ENCODE measurements at places on chromosomes 12 and 14. TPM values are rescaled to one million over a fixed set of nuclear protein-coding genes. Genes with fewer than 3 reads are reported as not detected.

Gene PCED1B
- total RNA-seq: 1.3 TPM

Gene LPAR5
- 1.7 TPM for total RNA-seq

Gene TESPA1
- 2.4 TPM for total RNA-seq

Gene BBOF1
- total RNA-seq: 11.8 TPM

Gene TMEM179
- total RNA-seq: 2.2 TPM

Gene INHBC
- not detected for total RNA-seq

Gene MAP1LC3B2
- 1.8 TPM for total RNA-seq

Gene VRTN
- total RNA-seq: not detected

Gene MLEC
- total RNA-seq: 50.6 TPM

Gene DPY19L2
- 5.0 TPM for total RNA-seq

Gene KRT3
- total RNA-seq: not detected

Gene AKAP5
- total RNA-seq: 2.0 TPM

Gene HCAR1
- total RNA-seq: 0.13 TPM

Gene RPGRIP1
- not detected for total RNA-seq

Gene CHGA
- total RNA-seq: 1.2 TPM

Gene FBXW8
- 13.7 TPM for total RNA-seq

Gene GPRC5D
- total RNA-seq: not detected

Gene SPRING1
- total RNA-seq: 19.2 TPM

Gene LPCAT3
- 21.6 TPM for total RNA-seq

Gene ABCC9
- 45.5 TPM for total RNA-seq

Gene TMEM263
- total RNA-seq: 39.9 TPM

Gene MGAT4C
- 2.5 TPM for total RNA-seq

Gene FITM1
- total RNA-seq: 0.83 TPM

Gene KRT1
- total RNA-seq: not detected

Gene SUOX
- 18.3 TPM for total RNA-seq

Gene RIPK3
- 5.8 TPM for total RNA-seq

Gene GRIP1
- total RNA-seq: 15.2 TPM

Gene DBX2
- not detected for total RNA-seq

Gene DNAI7
- 0.40 TPM for total RNA-seq

Gene PROX2
- total RNA-seq: not detected

Gene CSRP2
- total RNA-seq: 129 TPM

Gene RGS6
- total RNA-seq: 2.4 TPM

Gene ARG2
- total RNA-seq: 11.0 TPM

Gene CPSF2
- total RNA-seq: 29.0 TPM

Gene TIMM9
- 47.9 TPM for total RNA-seq

Gene ADCK1
- 5.0 TPM for total RNA-seq

Gene CMKLR1
- 12.8 TPM for total RNA-seq

Gene SYCP3
- not detected for total RNA-seq

Gene IFI27L2
- 38.8 TPM for total RNA-seq

Gene CPNE6
- 0.33 TPM for total RNA-seq
